Bone marrow (tissue), 2 donors: ENCODE measurements at places on chromosomes 6 and 20.

DNA sequence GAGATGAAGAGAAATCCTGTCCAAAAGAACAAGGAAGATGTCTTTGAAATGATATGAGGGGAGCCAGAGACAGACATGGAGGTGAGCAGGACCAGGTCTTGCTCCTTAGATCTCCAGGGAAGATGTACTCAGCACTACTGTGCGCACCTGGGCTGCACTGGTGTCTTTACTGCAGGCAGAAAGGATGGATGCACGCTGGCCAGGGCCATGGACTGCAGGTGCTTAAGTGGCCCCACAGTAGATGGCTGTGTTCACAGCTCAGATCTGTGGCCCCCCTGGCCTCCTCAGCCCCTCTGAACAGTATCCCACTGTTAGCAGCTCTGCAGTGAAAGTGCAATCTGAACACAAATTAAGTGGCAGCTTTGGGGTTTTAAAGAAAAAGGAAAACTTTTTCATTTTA, 343.0 kb downstream of the NRN1 start:
- no peak for DNase-seq

DNA sequence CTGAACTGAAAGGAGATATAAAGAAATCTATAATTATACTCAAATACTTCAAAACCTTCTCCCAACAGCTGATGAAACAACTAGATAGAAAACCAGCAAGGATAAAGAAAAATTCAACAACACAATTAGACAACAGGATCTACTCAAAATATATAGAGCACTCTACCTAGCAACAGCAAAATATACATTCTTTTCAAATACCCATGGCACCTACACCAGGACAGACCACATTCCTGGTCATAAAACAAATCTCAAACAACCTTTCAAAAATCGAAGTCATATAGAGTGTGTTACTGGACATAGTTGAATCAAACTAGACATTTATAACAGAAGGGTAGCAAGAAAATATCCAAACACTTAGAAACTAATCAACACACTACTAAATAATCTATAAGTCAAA, 43.2 kb downstream of the RNF24 start:
- DNase-seq, result no peak

GRCh38 chr6:170346649-170347048, 40.1 kb downstream of the FAM120B start:
- no peak for DNase-seq

- no peak for DNase-seq
These were observed 118.0 kb downstream of the GRM1 start for GRCh38 chr6:146146836-146147235.

GRCh38 chr6:16398587-16398986, 160.2 kb downstream of the GMPR start:
- no peak for DNase-seq

- DNase-seq, result no peak
These were observed 61.0 kb upstream of the CCDC167 start for GRCh38 chr6:37560737-37561103.

DNA sequence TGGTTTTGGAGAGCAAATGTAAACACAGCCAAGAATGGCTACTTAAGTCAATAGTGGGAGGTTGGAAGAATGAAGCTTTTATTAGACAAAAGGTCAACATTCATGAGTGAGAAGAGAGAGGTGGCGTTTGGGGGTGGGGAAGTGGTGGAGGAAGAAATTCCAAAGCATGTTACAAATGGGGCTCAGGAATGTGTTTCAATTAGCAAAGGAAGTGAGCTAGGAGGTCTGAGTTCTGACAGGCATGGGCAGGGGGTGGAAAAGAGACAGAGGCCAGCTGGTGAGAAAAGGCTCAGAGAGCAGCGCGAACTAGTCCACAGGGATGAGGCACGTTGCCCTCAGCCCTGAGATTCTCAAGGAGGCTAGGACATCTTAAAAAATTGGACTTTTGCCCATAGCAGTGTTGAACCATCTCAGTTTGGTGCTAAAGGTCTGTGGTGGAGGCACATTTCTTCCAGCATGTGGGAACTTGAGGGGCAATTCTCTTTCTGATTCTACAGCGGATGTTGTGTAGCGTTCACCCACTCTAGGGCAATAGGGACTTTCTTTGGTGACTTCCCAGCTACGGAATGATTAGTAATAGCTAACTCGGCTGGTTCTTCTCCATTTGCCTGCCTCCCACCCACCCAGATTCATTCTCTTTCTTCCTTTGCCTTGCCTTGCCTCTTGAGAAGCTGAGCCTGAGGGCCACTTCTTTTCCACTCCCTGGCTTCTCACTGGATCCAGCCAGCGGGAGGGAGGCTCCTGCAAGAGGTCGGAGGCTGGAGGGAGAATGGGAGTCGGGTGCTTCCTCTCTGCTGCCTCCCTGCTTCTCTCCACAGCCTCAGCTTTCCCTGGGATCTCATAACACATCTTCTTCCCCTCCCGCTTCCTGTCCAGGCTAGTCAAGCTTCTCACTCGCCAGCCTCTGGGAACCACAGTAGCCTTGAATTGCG, 45.1 kb upstream of the NEDD9 start:
- no peak for DNase-seq

GRCh38 chr6:15444081-15444731, 198.3 kb downstream of the JARID2 start:
- DNase-seq, result no peak

GRCh38 chr20:22802296-22802695, 217.9 kb upstream of the FOXA2 start:
- DNase-seq, result no peak

- no peak for DNase-seq
These were observed 67.4 kb upstream of the TOP1 start for GRCh38 chr20:40961176-40961575.

GRCh38 chr6:149696901-149697300, 21.0 kb downstream of the LATS1 start:
- DNase-seq, result no peak

DNA sequence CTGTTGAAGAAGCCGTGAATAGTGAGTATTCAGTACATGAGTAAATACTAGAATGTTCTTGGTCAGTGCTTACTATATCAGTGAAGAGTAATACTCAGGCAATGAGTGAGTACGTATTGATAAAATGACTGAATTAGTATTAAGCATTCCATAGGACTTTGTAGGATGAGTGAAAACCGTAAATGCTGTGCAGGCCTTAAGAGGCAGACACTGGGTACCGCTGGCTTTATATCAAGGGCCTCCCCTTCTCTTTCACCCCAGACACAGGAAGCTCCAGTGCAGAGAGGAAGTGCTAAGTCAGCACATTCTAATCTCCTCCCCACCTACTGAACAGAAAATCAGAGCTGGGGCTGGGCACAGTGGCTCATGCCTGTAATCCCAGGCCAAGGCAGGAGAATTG, 24.2 kb downstream of the POFUT1 start:
- no peak for DNase-seq

DNA sequence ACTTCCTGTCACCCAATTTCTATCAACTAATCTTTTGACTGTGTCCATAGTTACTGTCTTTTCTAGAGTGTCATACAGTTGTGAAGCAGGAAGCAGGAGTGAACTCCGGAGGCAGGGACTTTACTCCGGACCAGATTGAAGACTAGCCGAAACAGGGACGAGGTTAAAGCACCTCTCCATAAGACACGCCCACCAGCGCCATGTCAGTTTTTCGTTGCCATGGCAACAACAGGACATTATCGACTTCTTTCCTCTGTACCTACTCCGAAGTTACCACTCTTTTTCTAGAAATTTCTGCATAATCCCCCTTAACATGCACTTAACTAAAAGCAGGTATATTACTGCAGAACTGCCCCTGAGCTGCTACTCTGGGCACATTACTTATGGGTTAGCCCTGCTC, 25.2 kb downstream of the TRIM38 start:
- no peak for DNase-seq

DNA sequence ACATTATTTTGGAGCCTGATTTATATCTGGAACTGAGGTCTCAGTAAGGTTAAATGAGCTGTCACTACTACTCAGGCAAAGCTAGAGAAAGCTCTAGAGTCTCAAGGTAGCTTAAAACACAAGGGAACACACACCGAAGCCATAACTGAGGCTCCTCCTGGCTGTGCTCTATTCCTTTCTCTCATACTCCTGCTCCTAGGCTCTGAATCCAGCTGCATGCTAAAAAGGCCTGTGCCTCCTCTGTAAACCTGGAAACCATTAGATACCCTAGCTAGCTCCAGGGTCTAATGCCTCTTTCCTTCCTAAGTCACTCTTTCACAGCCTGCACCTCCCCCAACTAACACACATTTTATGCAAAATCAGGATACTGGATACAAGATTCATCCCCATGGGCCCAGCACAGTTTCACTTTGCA, 17.1 kb downstream of the RIPOR2 start:
- no peak for DNase-seq

- DNase-seq, result no peak
These were observed 4.0 kb downstream of the CD40 start for GRCh38 chr20:46122071-46122470.

GRCh38 chr6:80969439-80969838, 783.0 kb downstream of the TENT5A start:
- no peak for DNase-seq

GRCh38 chr20:24668791-24669190, 199.4 kb downstream of the SYNDIG1 start:
- DNase-seq, result no peak

GRCh38 chr20:17083738-17084137, 143.1 kb upstream of the PCSK2 start:
- no peak for DNase-seq

DNA sequence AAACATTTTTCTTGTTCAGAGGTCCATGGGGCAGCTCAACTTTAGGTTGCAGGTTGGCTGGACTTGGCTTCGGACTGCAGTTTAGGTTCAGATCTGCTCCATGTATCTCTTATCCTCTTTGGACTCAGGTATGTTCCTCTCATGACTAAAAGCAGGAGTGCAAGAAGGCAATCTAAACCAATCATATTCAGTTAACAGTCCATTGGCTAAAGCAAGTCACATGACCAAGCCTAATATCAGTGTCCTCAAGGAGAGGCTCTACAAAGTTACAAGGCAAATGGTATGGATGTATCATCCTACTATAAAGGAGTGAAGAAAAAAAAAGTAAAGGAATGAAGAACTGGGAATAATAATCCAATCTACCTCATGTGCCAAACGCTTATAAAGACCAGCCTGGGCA, 2.5 kb upstream of the ACTR5 start:
- DNase-seq, result no peak

DNA sequence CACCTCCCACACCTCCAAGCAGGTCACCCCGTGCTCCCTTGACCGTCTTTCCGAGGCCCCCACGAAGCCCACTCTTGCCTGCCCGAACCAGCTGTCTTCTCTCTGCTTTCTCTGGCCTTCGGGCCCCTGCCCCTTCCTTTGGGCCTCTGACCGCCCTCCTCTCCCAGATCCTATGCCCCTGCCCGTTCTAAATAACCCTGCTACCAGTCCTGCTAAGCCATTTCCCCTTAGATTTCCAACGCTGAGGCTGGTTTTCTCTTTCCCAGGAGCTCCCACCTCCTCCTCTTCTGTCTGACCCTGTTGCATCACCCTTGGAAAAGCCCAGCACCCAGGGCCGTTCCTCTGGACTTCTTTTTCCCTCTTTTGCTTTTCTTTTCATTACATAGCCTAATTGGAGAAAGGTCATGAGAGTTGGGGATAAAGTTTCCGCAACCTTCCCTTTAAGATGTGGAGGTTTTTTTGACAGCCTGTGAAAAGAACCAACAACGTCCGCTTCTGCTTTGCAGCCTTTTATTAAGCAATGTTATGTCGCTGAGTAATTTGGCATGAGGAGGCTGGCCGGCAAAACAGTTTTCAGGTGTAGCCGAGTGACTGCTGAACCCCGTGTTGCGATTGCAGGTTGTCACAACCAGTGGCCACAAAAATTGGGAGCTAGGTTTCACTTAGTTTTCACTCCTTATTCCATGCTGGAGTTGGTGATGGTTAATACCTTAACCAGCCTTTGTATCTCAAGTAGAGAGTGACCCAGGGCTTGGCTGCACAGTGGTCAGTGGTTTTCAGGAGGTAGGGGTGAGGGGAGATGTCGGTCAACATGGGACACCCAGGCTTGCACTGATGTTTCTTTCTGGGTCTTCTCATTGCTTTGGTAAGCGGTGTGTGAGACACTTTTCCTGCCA, 970 bp downstream of the BLTP3A start:
- DNase-seq, result peak; percentile 52

- DNase-seq, result no peak
These were observed 3.3 kb downstream of the SPEF1 start for GRCh38 chr20:3777716-3778629.

GRCh38 chr6:130944486-130944885, 117.3 kb downstream of the SMLR1 start:
- no peak for DNase-seq

DNA sequence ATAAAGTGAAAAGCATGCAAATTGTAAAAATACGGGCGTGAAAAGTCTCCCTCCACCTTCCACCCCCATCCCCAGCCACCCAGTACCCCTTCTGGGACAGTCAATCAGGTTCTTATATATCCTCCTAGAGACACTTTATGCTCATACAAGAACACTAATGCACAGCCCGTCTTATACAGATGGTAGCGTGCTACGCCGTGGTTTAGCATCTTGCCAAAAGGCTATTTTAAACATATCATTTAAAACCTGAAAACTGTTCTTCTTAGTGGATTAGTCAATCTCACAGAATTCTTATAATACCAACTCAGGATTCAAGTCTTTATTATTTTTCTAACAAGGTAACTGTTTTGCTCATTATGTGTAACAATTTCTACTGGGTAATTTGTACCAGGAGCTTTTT, 57.2 kb upstream of the MRPS10 start:
- DNase-seq, result no peak
